ENCODE measurements at places on chromosomes 6 and 20. TPM values are rescaled to one million over a fixed set of nuclear protein-coding genes. Genes with fewer than 3 reads are reported as not detected.

- no peak for DNase-seq
Measured at GRCh38 chr6:170033666-170034065, 257.2 kb downstream of the DLL1 start.

DNA sequence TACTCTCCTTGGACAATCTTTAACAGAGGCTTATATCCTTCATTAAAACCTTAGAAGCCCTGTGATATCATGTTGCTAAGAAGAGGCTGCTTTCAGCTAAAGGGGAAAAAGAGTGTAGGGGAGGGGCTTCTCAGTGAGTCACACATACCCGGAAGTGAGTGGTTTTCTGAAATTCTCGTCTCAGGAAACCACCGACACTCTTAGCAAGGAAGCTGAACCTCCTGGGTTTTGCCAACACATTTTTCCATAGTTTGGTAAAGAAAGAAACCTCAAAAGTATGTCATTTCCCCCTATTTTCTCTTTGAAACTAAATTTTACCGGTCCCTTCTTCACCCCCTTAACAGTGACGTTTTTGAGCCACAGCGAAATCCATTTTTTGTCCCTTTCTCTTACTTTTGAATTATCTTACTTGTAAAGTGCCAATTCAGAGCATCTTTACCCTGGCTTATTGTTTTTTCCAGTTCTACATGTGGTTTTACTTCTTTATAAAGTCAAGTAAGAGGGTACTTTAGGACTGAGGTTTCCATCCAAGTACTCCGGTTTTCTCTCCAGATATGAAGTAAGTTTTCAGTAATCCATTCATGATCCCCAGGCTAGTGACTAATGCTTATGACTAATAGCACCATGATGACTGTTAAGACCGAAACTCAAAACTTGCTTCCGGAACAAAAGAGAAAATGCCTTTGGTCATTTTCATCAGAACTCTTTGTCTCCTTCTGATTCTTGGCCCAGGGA, 219.3 kb downstream of the ARHGAP18 start:
- DNase-seq, result no peak

The OTOR gene
- polyA plus RNA-seq, result not detected

DNA sequence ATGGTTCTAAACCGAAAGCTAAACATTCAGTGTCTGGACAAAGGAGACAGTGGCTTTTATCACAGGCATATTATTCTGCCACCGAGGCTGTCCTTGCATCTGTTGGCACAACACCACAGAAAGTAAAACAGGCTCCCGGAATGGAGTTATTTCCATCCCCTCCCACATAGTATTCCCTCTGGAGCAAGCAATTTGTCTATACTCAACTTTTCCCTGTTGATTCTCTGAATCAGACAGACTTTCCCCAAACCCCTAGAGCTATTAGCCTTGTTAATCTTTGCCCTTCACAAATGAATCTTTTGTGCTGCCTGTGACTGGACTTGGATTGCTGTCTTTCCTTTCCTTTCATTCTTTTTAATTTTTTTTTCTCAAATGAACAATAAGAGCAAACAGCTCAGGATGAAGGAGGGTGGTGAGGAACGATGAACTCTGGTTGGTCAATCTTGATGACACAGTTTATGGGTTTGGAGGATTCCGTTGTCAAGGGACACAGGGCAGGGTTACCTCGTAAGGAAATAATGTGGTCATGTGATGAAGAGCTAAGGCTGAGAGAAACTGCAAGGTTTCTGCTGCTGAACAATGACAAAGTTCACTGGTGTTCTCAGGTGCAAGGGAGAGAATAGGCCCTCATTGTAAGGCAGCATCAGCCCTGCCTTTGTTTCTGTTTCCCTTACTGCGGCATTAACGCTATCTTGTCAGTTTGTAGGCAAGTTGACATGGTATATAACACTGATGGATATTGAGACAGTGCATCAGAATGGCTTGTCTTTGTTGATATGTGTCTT, 275.0 kb upstream of the BMP2 start:
- no peak for DNase-seq

GRCh38 chr6:148724428-148724827, 22.4 kb upstream of the UST start:
- DNase-seq, result no peak

- DNase-seq, result no peak
Measured at GRCh38 chr6:65896140-65896539, 189.1 kb upstream of the EYS start.

GRCh38 chr6:5230081-5230480, 30.7 kb downstream of the LYRM4 start:
- no peak for DNase-seq

DNA sequence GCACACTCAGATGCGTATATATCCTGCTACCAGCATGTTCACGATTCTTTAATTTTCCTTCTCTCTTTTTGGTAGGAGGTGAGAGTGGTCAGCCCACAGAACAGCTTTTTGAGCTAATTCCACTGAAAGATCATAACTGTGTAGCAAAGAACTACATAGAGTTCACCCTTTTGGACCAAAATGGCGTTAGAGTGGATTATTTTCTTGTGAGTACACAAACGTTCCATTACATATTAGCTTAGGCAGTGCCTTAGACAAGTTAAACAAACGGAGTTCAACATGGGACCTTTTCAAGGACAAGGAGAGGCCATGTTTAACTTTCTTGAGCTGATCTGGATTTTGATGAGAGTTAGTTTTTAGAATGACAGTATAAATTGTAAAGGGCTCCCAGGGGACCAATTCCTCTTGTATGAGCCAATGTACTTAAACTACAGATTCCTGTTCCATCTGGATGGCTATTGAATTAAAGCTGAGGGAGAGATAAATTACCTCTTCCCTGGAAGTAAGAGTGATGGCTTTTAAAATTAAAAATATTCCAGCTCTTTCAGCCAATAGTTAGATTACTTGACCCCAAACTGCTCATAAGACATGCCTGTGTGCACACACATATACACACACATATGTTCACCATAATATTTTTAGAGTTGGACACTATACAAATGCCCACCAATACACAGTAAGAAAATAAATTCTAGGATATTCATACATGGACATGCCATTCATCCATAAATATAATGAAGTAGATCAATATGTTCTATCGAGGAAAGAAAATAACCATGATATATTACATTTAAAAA, 25.6 kb upstream of the ARMH2 start:
- DNase-seq, result no peak

The CRISP3 gene
- polyA plus RNA-seq, result 0.37 TPM

GRCh38 chr20:39270837-39271604, 308.9 kb downstream of the DHX35 start:
- DNase-seq, result no peak

The HTR1B gene
- 0.20 TPM for polyA plus RNA-seq

GRCh38 chr20:15140286-15140685, 802.9 kb upstream of the FLRT3 start:
- DNase-seq, result no peak

DNA sequence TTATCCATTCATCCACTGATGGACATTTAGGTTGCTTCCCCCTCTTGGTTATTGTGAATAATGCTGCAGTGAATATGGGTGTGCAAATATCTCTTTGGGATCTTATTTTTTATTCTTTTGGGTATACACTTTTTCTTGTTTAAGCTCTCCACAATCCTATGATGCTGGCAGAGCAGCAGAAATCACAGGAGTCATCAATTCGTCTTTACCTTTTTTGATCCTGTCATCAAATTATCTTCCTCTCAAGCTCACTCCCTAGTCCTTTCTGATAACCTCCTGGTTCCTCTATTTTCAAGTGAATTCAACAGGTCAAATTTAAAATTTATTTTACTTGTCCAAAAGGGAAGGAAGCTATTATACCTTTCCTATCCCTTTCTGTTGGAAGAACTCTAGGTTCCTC, 89.1 kb downstream of the PLCG1 start:
- DNase-seq, result no peak

GRCh38 chr6:170007468-170008293, 256.3 kb downstream of the ERMARD start:
- DNase-seq, result no peak
